NCI-H1417 treated with DMSO at 0.1 percent for 48 hours (cell line): ENCODE measurements at places on chromosomes 6 and 20.

DNA sequence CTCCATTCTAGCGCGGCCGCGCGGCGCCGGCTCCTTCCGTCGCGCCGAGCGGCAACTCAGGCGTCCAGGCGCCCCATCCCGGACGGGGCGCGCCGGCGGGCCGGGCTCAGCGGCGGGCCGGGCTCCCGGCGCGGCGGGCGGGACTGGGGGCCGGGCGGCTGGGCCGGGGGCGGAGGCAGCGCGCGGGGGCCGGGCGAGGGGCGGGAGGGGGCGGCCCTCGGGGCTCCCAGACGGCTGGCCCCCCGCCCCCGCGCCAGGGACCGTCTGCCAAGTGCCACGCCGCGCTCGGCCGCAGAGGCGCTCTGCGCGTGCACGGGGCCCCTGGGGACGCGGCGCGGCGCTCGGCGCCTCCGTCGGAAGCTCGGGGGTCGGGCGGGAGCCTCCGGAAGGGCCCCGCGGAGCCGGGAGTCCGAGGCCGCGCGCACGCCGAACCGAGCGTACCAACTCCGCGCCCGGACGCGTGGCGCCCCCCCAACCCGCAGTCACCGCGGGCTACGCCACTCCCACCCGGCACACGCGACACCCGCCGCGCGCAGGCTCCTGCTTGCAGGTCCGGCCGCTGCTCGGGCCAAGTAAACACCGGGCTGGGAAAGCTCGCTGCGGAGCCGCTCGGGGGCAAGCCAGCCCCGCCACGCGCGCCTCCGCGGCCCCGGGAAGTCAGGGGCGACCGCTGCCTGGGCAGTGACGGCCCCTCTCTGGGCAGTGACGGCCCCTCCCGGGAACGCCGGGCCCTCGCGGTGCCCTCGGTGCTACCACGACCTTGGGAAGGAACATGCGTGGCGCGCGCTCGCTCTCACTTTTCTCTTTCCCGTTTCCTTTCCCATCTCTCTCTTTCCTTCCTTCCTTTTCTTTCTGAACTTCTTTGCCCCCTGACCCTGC lies at the start of gene PREX1:
PREX1 (minus strand) TSS at position 145 of the 879 bp plus-strand sequence; CDS start at position 6, 139 bp downstream.
- DNase-seq = no peak

GRCh38 chr6:113846577-113846976 lies 10.6 kb upstream of the MARCKS start:
- DNase-seq = no peak

GRCh38 chr20:46040902-46041535 lies 12.0 kb downstream of the SLC12A5 start:
- no peak for DNase-seq

GRCh38 chr6:79600812-79601609 lies 30.1 kb upstream of the SH3BGRL2 start:
- no peak for DNase-seq

- DNase-seq = no peak
Measured at GRCh38 chr6:133748628-133749027, 140.3 kb upstream of the TCF21 start.

DNA sequence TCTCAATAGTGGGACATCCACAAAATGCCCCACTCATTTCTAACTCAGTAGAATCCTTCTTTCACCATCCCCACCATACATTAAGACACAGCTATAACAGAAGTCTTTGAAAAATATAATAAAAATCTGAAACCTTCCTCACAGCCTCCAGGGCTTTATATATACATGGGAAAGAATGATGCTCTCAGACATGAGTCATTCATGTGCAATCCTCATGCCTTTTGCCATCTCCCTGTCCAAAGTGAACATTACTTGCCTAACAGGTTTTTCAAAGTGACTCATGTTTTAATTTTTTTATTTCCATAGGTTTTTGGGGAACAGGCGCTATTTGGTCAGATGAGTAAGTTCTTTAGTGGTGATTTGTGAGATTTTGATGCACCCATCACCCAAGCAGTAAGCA lies 162.7 kb downstream of the RALGAPA2 start:
- no peak for DNase-seq

DNA sequence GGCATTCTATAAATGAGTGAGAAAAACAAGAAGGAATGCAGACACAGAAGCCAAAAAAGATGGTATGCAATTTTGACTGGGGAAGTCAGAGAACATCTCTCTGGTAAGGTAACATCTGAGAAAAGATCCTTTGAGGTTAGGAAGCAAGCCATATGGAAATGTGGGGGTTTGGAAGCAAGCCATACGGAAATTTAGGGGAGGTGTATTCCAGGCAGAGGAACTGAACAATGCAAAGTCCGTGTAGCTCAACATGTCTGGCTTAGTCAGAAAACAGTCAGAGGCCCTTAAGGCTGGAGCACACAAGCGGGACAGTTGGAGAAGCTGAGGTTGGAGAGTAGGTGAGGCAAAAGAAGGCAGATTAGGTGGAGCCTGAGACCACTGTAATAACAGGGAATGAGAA lies 35.3 kb downstream of the RALGAPA2 start:
- DNase-seq = no peak

DNA sequence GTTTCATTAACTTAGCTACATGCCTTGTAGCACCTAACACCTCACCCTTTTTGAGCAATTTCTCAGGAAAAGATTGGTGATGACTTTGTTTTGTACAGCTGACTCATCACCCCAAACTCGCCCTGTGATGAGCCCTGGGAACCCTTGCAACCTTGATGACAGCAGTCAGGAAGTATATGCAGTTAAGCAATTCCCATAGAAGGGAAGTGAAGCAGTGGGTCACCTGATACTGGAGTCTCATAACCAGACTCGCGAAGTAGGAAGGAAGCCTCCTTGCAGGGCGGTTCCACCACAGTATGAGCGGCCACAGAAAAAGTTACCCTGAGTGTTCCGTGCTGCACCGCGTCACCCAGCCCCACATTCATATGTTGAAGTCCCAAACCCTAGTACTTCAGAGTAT lies 82.0 kb upstream of the EDN1 start:
- DNase-seq = no peak

DNA sequence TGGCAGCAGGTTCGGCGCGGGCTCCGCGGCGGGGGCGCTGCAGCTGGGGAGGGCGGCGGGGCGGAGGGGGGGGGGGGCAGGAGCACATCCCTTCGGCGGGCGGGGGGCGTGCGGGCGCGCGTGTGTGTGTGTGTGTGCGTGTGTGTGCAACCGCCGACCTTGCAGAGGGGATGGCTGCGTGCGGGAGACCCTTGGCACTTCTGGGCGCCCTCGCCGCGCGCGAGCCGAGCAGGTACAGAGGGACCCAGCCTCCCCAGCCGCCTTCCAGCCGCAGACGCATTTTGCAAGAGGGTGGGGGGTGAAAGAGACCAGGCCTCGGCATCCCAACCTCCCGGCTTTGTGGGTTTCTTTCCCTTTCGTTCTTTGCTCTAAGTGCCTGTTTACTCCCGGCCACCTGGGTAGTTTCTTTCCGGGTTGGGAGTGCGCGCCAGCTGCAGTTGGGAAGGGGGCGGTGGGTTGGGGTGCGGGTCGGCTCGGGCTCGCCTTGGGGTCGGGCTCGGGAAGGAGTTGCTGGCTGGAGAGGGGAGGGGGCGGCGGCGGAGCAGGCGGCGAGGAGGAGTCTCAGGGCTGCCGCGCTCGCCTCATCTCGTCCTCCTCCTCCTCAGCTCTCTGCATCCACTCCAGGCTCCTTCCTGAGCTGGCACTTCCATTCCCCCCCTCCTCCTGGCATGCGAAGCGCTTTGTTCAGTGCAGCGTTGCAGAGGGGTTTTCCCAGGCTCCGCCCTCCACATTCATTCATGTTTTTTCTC lies 620 bp downstream of the HIVEP1 start:
- DNase-seq = no peak

DNA sequence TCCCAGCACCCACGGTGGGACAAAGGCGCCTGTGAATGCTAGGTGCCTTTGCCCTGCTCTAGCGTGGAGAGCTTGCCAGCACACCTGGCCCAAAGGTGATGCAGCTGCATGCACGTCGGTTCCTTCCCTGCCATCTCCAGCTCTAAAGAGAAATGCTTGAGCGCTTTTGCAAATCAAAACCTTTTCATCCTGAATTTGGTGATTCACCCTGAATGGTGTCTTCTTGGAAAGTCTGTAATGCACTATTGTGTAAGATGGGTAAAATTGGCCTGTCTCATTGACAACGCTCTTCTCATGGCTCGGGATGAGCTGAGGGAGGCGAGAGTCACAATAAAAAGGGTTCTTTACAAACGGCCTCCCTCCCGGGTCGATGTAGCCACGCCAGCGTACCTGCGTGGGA lies 103.1 kb upstream of the ID4 start:
- DNase-seq = no peak

DNA sequence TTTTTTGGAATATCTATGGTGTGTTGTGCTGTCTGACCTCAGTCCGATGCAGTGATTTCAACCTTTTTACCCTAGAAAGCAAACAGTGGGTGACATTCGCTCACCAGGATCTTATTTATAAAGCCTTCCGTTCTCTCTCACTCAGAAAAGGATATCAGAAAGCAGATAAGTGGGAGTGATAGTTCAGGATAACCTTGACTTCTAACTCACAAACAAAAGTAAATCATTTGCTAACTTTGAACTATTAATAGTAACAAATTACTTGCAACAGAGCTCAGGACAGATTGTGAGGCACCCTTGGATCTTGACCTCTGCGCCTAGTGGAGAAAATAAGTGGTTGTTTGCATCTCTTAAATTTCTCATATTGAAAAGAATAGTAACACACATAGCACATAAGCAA lies 637.1 kb upstream of the CITED2 start:
- DNase-seq = no peak

- DNase-seq = no peak
Measured at GRCh38 chr6:144053601-144054000, 41.8 kb downstream of the SF3B5 start.

- no peak for DNase-seq
Measured at GRCh38 chr6:37818536-37819176, 871 bp upstream of the ZFAND3 start.

DNA sequence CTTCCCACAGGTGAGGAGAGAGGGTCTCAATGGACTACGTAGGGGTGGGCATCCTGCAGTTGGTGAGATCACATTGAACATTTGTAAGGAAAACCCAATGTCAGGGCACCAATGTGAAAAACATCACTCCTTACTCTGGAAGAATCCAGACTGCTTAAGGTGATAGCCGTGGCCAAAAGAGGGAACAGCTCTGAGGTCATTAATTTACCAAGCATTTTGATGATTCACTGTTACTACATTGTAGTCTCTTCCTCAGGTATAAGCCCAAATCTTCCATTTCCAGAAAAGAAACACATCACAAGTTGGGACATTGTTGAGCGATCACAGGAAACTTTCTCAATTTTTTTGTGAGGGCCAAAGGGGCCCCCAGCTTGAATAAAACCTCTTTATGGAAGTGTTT lies 61.1 kb upstream of the SPTLC3 start:
- no peak for DNase-seq

GRCh38 chr20:60510356-60510755 lies 552.1 kb downstream of the CDH26 start:
- DNase-seq = no peak

DNA sequence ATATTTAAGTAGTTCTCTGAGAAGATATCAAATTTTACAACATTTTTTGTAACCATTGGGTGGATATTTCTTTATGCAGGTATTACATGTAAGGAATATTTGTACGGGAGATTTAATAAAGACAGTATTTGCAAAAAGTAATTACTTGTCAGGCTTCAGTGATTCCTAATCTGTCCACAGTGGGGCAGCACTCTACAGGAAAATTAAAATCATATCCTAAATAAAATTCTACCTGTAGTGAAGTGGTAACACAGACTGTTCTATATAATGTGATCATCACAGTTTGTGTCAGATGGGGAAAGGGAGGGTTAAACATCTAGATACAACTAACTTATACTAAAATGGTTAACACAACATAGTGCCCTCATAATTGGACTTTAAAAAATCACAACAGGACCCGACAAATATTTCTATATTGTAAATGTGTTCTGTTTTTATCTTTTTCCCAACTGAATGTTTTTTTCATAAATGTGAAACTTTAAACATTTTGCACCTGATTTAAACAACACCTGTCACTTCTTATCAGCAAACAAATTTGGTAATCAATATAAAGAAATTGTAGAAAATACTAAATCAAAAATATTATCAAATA lies 145.6 kb upstream of the MANEA start:
- DNase-seq = no peak

DNA sequence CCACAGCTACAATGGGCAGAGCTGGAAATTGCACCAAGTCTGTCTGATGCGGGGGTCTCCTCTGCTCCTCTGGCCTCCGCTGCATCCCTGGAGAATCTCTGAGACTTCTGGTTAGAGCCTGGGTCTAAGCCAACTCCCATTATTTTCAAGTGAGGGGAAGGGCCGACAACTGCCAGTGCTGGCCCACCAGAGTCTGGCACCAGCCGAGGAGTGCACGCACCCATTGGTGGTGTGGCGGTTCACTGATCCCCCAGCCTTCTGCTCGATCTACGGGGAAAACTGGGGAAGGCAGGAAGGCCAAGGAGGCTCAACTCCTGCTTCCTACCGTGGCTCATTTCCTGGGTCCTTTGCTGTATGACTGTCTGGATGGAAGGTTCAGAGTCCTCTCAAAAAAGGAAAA lies 6.2 kb downstream of the NQO2 start:
- no peak for DNase-seq

GRCh38 chr6:151682922-151683321 lies 124.6 kb upstream of the ESR1 start:
- DNase-seq = no peak

DNA sequence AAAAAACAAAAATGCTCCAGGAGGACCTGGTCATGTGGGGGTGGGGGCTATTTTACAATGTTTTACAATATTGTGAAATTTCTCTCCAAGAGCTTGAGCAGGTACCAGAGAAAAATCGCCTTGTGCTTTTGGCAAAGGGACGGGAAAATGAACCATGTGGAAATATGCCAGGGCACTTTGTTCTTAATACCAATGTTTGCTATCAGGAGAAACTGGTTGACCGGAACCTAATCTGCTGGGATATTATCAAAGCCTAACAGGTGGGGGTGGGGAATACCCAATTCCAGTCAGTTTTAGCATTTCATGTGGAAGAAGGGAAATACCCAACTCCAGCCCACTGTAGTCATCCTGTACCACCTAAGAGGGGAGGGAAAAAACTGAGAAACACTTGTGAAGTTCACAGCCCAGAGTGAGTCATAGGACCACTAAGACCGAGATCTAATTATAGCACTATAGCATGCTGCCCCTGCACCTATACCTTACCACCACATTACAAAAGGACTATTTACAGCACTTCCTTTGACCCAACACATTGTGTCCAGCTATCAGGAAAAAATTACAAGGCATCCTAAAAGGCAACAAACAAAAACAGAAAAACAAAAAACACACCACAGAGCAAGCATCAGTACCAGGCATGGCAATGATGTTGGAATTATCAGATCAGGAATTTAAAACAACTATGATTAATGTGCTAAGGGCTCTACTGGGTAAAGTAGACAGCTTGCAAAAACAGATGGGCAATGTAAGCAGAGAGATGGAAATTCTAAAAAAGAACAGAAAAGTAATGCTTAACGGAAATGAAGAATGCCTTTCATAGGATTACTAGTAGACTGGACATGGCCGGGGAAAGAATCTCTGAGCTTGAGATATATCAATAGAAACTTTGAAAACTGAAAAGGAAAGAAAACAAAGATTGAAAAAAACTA lies 84.1 kb upstream of the POPDC3 start:
- DNase-seq = no peak
